Thoracic aorta (tissue), 2 donors: ENCODE measurements at places on chromosomes 13 and 19.

DNA sequence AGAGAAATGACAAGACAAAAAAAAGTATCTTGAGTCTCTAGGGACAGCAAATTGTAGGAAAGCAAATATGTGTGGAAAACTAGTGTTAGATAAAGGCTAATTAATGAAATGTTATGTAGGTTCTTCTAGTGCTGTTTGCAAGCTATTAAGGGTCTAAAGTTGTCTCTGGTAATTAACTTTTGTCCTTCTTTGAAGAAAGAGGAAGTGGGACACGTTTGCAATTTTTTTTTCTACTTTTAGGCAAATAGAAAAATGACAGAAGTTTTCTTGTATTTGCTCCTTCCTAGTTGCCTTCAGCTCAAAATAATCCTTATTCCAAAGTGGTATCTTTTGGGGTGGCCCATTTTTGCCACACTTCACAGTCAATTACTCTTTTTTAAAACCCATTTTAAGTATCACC lies 1877.7 kb upstream of the PRR20A start:
- DNase-seq: no peak

GRCh38 chr13:24038405-24038804 lies 122.1 kb upstream of the SPATA13 start:
- no peak for DNase-seq

- DNase-seq: no peak
Measured at GRCh38 chr13:80555796-80556678, 215.1 kb upstream of the SPRY2 start.

DNA sequence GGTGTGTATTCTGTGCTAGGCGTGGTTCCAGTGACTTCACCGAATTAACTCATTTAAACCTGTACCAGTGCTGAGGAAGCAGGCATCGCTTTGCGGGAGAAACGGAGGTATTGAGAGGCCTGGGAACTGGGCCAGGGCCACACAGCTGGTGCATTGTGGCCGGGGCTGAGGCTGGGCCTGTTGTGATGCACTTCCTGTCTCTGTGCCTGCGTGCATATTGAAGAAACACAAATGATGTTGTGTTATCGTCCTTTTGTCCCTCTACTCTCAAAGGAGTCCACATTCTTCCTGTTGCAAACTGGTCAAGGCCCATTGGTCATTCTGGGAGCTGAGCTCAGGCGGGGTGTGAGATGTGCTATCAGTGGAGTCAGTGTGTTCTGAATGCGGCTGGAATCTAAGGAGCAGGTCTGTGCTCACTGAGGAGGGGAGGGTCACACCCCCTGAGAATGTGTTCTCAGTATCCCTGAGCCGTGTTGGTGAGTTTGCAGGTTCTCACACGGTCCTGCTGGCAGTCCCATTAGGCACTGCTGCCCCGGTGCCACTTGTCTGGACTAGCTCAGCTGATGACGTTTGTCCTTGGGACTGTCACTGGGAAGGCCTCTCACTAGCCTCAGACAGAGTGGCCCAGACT lies 62.1 kb downstream of the ARHGEF7 start:
- no peak for DNase-seq

- DNase-seq: no peak
Measured at GRCh38 chr19:38538793-38539528, 78.8 kb downstream of the MAP4K1 start.

DNA sequence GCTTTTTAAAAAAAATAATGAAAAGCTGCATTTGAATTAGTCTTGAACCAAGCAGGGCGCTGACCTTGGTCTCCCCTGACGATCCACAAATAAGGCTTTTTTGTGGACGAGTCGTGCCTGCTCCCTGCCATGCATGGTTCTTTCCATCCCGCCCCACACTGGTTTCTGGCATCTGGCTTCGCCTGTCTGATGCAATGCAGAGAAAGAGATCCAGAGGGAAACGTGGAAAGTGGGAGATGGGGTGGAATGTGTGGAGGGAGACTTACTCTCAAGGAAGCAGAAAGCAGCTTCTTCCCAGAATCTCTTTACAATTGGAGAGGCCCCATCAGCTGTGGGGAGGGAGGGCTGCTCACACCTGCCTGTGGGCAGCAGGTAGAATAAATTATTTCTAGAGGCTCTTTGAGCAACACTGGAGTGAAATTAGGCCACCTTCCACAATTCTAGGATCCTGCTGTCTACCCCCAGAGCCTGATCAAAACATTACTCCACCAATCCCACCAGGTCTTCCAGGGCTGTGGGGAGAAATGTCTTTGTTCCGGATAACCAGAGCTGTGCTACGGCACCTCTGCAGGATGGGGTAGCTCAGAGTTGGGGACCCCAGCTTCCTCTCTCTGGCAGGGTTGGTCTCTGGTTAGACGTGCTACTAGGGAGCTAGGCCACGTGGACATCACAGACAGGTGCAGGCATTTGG lies 183.5 kb downstream of the UQCRFS1 start:
- DNase-seq: no peak
